ENCODE measurements at places on chromosomes 11 and 22.

- no peak for DNase-seq
Observed at GRCh38 chr11:6608726-6609501, 3.1 kb downstream of the TAF10 start.

DNA sequence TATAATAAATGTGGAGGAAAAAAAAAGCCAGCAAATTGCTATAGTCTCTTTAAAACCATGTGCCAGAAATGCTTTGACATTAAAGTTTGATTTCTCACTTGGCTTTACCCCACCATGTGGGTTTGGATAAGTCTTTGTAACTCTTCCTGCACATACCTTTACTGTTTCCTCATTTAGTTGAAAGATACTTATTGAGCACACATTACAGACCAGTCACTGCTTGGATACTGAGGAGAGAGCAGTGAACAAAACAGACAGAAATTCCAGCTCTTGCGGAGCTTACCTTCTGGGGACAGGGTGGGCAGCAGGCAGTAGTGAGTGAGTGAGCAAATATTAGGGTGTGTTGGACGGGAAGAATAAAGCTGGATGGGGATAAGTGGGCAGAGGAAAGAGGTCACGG, 13.7 kb downstream of the PACS1 start:
- no peak for DNase-seq

- DNase-seq = peak; percentile 80
Observed at GRCh38 chr11:128290106-128290840, 297.1 kb downstream of the ETS1 start.

- DNase-seq = peak; percentile 55
Observed at GRCh38 chr11:66922551-66922950, 35.6 kb downstream of the PC start.

DNA sequence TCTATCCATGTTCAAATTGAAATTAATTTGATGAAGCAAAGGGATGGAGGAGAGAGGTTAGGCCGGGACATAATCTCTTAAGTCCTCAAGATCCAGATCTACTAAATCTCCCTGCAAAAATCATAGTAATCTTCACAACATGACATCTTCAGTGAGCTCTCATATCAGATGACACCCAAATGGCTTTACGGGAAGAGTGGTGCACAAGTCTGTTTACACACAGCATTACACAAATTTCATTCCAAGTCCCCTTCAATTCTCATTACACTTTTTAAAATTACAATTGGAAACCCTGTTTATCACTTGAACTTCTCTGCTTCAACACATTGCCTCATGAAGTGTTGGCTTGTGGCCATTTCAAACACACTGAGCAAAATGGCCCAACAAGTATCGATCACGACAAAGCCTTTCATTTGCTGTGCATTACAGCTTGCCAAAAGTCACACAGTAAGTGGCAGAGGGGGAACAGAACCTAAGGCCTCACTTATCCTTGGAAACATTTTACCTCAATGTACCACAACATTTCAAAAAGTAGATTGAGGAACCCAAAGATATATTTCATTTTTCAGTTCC, 17.9 kb upstream of the TPH1 start:
- DNase-seq = no peak

GRCh38 chr11:2475136-2475918, 30.5 kb downstream of the KCNQ1 start:
- DNase-seq = no peak

- DNase-seq = no peak
Observed at GRCh38 chr11:23127706-23128105, 267.4 kb upstream of the CCDC179 start.

GRCh38 chr11:129817534-129818051, 1.9 kb downstream of the TMEM45B start:
- DNase-seq = no peak

- DNase-seq = no peak
Observed at GRCh38 chr11:120738516-120739046, 227.0 kb downstream of the GRIK4 start.

DNA sequence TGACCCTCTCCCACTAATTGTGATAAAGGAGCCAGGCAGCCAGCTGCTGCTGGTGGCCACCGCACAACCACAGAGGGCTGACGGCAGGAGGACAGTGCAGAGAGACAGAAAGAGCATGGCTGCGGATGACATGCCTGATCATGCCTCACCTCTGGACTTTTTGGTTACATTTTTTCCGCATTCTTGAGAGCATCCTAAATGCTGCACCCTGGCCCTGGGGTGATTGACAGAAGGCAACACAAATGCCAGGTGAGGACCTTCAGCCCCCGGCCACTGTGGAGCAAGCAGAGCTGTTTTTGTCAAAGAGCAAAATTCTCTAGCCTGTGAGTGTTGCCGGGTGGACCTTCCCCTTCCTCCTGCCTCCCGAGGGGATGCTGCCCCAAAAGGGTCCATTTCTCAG, 78.5 kb downstream of the RPS6KA4 start:
- DNase-seq = no peak

DNA sequence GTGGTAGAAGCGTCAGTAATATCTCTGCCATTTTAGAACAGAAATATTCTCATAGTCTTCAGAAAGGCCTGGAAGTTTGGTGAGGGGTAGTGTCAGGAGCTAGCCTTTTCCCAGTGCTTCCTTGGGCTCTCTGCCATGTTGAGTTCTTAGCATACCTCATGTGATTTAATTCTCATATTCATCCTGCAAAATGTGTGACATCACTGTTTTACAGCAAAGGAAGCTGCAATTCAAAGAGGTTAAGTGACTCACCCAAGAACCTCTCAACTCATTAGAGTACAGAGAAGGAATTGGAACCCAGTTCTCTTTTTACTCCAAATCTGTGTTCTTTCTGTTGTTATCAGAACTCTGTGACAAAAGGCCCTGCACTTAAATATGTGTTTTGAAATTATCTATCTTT, 72.1 kb downstream of the RNF169 start:
- peak; percentile 68 for DNase-seq

GRCh38 chr11:33269822-33270221, 12.6 kb downstream of the HIPK3 start:
- DNase-seq = no peak

DNA sequence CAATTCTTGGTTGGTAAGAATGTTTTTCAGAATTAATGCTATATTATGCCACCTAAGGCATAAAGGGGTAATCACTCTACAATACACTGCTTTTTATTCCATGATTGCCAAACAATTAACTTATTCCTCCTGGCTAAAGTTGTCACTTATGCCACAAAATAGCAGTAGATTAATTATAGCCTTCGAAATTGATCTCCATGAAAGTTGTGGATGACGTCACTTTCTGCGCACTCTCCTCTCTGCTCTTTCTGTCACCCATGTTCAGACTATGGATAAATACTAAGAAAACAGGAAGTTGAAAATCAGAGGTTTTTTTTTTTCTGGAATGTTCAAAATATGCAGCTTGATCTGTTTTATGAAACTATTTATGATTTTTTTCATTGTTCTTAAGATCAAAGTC, 790.1 kb upstream of the CNTN5 start:
- no peak for DNase-seq

DNA sequence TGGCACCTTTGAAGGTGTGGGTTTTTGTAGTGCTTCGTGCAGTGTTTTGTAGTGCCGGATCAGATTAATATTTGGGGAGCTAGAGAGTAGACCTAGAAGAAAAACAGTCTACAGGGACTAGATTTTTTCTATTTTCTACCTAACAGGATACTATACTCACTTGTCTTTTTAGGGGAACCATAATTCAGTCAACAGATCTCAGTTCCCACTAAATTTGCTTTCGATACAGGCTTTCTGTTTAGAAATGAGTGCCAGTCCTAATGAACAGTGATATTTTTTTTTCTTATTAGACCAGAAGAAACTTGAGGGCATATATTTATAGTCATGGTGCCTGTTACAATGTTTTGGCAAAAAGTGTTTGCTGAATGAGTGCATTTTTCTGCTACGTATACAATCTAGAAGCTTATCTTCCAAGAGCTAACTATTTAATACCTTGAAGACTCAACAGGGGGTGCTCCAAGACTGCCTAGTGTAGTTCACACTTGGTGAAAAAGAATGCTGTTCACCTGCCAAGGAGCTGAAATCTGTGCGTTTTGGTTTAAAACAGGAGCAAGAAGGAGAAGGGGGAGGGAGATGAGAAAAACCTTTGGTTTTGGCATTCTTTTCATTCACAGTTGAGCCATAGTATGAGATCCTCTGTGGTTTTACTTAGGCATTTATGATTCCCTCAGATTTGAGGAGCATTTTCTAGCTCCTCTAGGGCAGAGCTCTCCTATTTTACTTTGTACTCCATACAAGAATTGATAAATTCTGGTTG, 44.9 kb upstream of the VSTM5 start:
- peak; percentile 36 for DNase-seq

DNA sequence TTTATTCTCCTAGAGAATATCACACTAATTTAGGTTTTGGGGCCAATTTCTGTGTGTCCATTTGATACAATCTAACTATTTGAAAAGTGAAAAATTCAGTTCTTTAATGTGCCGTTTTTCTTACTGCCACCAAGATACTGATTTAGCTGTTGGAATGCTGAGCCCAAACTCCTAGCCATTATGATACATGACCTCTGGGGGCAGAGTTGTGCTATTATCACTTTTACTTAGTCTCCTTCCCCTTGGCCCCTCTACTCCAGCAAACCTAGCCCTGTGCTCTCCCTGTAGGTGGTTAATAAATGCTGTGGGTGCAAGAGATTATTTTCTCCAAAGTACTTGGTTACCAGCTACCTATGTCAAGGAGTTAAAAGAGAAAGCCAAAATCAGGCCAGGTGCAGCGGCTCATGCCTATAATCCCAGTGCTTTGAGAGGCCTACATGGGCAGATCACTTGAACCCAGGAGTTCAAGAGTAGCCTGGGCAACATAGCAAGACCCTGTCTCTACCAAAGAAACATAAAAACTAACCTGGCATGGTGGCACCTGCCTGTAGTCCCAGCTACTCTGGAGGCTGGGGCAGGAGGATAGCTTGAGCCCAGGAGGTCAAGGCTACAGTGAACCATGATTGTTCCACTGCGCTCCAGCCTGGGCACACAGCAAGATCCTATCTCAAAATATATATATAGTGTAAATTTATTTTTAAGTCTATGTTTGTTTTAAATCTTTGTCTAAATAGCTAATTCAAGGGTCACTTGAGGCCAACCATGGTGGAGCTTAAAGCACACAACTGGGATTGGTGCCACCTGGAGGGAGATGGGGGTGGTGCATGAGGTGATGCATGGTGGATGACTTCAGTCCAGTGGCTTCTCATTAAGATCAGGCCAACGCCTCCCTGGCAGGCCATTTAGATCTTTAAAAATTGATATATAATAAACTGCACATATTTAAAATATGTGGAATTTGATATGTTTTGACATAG, 193.2 kb upstream of the PLET1 start:
- peak; percentile 41 for DNase-seq

- DNase-seq = no peak
Observed at GRCh38 chr11:123185326-123185725, 9.7 kb downstream of the CLMP start.

GRCh38 chr11:44139565-44140330, 44.3 kb downstream of the EXT2 start:
- no peak for DNase-seq

GRCh38 chr11:57277845-57278720, 41.0 kb upstream of the APLNR start:
- peak; percentile 69 for DNase-seq

GRCh38 chr22:19807914-19808872, 46.5 kb downstream of the GNB1L start:
- no peak for DNase-seq

DNA sequence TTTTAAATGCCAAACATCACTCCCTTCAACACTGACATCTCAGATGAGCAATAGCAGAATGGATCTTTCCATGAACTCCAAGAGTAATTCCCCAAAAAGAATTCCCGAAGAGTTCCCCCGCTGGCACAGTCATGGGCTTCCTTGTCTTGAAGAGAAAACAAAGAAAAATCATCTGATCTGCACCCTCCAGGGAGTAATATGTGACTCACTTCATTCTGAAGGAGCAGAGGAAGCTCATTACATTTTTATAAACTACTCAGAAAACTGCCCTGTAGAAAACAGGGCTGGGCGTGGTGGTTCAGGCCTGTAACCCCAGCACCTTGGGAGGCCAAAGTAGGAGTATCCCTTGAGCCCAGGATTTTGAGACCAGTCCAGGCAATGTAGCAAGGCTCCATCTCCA, 35.7 kb downstream of the CELSR1 start:
- peak; percentile 70 for DNase-seq

DNA sequence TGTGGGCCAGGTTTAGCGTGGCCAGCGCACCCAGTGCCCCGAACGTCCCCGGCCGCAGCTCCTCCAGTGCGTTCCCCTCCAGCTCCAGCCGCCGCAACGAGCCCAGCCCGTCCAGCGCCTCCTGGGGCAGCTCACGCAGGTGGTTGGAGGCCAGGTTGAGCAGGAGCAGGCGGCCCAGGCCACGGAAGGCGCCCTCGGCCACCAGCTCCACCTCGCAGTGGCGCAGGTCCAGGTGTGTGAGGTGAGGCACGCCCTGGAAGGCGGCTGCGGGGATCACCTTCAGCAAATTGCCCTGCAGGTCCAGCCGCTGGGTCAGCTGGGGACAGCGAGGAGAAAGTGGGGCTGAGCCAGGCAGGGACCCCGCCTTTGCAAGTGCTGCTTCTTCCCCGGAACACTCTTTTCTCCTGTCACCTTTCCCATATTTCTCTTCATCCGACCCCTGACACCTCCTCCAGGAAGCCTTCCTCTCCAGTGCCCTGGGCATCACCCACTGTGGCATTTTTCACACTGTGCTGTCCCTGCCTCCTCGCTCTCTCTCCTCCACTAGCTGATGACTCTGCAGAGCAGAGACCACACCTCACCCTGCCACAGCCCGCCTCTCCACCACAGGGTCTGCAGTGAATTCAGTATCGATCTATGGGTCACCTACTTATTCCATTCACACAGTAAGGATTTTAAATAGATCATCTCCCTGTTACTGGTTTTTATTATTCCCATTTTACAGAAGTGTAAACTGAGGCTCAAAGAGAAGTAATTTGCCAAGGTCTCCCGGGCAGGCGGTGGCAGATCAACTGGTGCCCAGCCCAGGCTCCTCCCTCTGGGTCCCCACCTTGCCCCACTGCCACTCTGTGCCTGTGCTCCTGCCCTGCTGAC, 1.9 kb downstream of the CHADL start:
- DNase-seq = no peak

DNA sequence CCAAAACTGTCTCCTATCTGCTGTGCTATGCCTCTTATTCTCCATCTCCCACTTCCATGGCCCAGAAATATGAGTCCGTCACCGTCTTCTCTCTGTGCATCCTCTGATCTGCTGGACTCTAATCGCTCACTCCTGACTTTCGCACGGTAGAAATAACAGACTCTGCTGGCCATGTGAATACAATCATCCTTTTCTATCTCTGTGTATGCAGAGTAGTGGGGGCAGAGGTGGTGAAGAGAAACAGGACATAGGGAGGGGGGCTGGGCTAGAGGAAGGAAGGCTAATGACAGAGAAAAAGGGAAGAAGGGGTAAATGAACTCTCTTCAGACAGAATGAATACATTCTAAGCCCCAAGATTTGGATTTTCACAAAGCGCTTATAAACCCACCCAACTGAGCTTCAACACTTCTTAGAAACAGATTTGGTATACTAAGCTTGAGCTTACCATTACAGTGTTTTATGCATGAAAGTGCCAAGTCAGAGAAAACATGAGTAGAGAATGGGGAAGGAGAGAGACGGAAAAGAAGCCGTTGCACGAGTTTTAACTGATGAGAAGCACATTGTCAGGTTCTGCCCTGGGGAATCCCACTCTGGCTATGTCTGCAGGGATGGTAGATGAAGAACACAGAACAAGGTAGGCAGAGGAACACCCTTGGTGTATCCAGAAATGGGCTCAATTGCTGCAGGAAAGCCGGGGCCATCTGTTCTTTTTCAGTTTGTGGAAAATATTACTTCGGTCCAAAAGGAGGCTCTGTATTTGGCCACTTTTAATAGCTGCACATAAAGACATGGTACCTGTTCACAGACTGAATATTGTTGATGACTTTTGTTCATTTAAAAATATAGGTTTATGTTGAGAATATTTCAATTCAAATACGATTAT, 324.7 kb downstream of the ETS1 start:
- DNase-seq = no peak

- DNase-seq = no peak
Observed at GRCh38 chr11:114377612-114378267, 22.6 kb downstream of the C11orf71 start.
